ENCODE measurements at places on chromosomes 5 and 9.
A peak's percentile ranks its signal among the peaks of the same experiment; 100 is the strongest.

DNA sequence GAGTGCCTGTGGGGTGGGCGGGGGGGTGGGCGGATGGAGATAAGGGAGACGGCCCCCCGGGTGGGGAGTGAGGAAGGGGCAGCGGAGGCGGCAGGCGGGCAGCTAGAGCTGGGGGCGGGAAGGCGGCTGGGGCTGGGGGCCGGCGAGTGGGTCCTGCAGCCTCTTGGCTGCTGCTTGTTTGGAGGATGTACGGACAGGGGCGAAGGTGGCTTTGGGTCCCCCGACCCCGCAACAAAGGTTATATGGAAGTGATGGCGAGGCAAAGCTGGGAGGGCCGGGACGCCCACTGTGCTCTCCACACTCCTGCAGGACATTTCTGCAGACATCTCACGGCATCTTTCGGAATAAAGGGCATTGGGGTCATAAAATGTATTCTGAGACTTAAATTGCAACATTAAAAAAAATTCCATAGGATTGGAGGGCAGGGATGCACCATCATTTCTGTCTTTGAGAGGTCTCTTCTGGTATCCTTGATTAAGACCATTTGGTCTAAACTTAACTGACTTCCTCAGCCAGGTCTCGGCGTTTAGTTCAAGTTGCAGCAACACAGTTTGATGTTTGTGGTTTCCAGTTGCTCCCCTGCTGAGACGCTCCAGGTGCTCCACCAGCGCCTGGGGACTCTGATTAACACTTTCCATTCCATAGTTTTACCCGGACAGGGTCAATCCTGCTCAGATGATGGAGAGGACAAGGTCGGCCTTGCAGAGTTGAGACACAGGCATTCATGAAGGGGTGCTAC, 101.6 kb upstream of the SSBP2 start:
- DNase-seq, result no peak

DNA sequence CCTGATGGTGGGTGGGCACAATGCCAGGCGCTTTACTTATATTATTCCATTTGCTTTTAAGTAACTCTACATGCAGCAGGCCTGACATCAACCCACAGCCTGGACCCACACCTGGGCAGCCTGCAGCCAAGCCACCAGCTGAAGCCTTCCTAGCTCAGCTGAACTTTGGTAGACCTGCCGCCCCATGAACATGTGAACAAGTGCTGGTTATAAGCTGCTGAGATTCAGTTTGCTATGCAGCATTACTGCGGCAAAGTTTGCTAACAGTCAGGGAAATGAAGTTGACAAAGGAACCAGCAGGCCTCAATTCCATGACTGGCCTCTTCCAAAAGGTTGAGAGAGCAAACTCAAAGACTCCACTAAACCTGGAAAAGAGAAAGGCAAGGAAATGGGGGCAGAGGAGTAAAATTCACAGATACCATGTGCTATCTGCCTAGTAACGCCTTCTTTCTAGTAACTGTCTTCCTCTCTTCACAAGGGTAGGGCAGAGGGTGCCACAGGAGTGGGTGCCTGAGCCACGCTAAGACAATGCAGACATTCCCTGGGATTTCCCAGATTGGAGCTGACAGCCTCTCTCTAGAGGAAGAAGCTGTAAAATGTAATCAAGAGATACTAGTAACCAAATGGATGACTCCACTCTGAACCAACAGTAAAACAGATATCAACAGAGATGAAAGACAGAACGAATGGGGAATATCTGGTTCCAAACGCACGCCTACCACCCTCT, 2.9 kb downstream of the BOD1 start:
- no peak for DNase-seq

GRCh38 chr5:82100303-82101077, 128.7 kb downstream of the ATG10 start:
- no peak for DNase-seq

DNA sequence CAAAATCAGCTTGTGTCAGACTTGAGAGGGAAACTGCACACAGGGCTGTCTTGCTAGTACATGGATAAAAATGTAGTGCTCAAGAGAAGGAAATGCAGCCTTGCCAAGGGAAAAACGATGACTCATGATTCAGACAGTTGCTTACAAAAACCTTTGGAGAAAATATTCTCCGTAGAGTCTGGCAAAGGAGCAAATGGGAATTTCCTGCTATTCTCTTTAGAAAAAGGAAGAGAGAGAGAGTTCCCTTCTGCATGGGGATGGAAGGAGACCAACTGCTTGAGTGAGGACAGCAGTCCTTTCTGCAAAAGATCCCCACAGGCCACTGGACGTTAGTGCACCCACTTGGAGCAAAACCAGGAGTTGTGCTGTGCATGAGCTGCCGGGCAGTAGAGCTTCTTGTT, 7.6 kb downstream of the IFNB1 start:
- peak; percentile 68 for DNase-seq

- DNase-seq, result no peak
Observed at GRCh38 chr5:891837-892393, 686 bp downstream of the BRD9 start.

GRCh38 chr9:128372784-128373183, 1.6 kb downstream of the URM1 start:
- no peak for DNase-seq

DNA sequence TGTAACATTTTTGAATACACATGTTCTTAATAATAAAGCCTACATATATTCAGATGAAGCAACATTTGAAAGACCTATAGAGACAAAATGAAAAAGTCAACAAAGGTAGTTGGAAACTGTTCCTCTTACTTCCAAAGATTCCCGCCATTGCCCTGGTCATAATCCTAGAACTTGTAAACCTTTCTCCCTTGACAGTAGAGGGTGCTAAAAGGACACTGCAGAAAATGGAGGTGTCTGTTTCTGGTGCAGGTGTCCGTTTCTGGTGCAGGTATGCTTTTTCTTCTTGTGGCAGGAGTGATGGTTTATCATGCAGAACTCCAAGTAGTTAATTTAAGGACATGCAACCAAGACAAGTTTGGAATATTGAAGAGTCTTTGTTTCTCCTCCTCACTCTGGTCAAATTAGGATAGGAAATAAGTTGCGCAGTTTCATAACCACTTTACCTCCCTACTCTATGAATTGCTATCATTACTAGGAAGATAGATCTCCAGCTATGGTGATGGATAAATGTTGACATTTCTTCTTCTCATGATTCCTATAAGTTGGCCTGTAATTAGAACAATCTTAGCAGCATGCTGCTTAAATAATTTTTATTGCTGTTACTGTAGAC, 56.0 kb upstream of the FAM174A start:
- DNase-seq, result no peak

- no peak for DNase-seq
Observed at GRCh38 chr5:59275170-59275509, 618.4 kb downstream of the PDE4D start.

GRCh38 chr9:129111528-129112151, 425 bp downstream of the PTPA start:
- DNase-seq, result no peak

DNA sequence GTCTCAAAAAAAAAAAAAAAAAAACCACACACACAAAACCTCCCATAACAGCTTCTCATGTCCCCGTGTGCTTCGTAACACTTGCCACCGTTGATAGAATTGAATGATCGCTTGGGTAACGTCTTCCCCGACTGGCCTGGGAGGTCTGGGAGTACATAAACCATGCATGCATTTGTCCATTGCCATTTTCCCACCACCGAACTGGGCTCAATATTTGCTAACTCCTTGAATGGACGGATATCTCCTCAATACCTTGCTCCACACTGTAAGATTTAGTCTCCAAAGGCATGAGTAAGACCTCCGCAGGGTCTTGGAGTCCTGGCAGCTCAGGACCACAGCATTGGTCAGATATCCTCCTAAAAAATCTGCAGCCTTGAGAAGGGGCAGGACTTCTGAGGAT, 3.2 kb upstream of the P4HA2 start:
- no peak for DNase-seq

DNA sequence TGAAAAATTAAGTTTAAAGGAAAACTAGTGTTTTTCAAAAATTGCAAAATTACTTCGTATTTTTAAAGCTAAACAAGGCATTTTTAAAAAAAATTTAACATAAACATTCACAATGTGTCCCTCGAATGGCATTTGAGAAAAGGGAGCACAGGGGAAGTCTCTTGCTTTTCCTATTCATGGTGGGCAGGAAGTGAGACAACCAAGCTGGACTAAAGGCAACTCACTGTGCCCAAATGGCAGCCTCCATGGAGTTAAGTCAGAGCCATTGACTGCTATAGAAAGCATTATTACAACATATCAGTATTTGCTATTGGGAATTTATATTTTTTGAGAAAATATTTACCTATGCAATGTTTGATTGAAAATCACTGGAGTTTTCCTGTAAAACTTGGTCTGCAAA, 8.3 kb downstream of the HNRNPH1 start:
- no peak for DNase-seq

All from right atrium auricular region (tissue), 2 donors.